Parietal lobe (tissue), 2 donors: ENCODE measurements at places on chromosomes 13 and 19. TPM values are rescaled to one million over a fixed set of nuclear protein-coding genes. Genes with fewer than 3 reads are reported as not detected.

The DCT gene
- total RNA-seq: 0.63 TPM

The AMER2 gene
- 153 TPM for total RNA-seq

The CYP4F12 gene
- total RNA-seq: not detected

The HIF3A gene
- 12.2 TPM for total RNA-seq

The C13orf46 gene
- total RNA-seq: 1.3 TPM
